Foreskin keratinocyte (primary cell): ENCODE measurements at places on chromosomes 1 and 21. TPM values are rescaled to one million over a fixed set of nuclear protein-coding genes. Genes with fewer than 3 reads are reported as not detected.

Gene RRAGC
- total RNA-seq = 25.8 and 27.4 TPM in 2 replicates

Gene RGS8
- total RNA-seq = not detected in 2 replicates

Gene CDA
- total RNA-seq = 23.6 and 59.1 TPM in 2 replicates

GRCh38 chr1:111142356-111142975, 2.4 kb downstream of the CEPT1 start:
- DNase-seq = no peak

GRCh38 chr1:32758795-32759430, 56.3 kb upstream of the SYNC start:
- no peak for DNase-seq

DNA sequence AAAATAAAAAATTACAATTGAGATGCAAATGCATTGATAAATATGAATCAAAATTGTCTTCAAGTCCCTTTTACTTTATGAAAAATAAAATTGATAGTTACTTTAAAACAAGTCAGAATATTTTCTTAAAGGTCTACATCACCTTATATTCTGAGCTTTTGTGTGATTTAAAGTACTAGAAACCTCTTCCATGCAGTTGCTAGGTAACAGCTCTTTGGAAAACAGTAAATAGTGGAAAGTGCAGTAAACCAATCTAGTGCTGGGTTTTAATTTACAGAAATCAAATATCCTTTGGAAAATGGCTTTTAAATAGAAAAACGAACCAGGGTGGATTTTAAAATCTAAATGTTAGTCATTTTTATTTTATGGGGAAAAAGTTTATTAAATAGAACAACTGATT, 227.9 kb downstream of the KCNT2 start:
- no peak for DNase-seq

- no peak for DNase-seq
These were observed 32.8 kb downstream of the GJA4 start for GRCh38 chr1:34825455-34826091.

DNA sequence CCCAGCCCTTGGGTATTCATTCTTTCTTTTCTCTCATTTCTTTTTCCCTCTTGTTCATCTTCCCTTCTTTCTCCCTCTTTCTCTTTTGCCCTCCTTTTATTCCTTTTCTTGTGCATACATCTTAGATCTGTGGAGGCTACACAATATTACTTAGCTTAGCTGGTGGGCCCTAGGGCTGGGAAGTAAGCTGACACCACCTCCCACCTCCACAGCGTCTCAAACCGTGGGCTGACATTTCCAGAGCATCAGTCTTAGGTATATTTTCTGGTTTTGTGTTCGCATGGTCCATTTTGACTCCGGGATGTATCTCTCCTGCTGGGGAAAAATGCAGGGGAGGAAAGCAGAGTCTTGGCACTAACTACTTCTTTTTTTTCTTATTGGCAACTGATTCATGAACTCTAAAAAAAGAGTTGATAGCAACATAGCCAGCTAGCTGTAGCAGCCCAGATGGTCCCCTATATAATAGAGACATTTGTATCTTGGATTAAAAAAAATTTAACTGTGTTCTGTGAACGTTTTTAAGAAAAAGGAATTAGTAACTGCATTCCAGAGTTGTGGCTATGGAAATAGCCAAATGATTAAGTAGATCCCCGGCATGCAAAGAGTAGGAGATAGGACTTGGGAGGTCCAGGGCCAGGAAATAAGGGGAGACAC, 15.5 kb downstream of the CNIH3 start:
- DNase-seq = no peak

GRCh38 chr1:978835-979743, 2.8 kb downstream of the PERM1 start:
- no peak for DNase-seq

DNA sequence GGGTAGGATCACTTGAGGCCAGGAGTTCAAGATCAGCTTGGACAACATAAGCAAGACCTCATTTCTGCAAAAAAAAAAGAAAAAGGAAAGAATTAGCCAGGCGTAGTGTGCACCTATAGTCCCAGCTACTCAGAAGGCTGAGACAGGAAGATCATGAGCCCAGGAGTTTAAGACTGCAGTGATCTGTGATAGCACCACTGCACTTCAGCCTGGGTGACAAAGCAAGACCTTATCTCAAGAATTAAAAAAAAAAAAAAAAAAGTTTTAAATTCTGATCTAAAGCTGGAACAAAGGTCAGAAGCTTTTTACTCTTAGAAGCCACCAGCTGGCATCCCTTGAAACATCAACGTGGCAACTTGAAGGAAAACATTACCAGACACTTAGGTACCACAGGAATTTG, 45.3 kb downstream of the HENMT1 start:
- DNase-seq = no peak

- no peak for DNase-seq
These were observed 248.4 kb downstream of the PRDM2 start for GRCh38 chr1:13948396-13948795.

DNA sequence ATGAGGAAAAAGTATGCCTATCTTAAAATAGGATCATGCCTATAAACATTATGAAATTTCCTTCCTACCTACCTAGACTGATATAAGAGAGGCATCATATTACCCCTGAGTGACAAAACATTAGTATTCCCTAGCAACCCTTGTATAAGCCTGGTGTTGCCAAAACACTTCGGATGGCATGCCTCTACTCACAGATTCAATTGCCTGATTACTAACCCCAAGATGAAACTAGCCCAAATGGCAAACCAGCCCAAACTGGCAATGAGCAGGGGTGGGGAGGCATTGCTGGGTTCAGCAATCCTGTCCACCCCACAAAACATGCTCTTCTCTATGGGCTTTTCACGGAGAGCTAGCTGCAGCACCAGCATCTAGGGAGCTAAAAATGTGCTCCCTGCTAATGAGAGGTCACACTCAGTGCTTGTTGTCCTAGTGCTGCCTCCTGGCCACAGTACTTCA, 13.9 kb downstream of the PALMD start:
- DNase-seq = peak; percentile 89

DNA sequence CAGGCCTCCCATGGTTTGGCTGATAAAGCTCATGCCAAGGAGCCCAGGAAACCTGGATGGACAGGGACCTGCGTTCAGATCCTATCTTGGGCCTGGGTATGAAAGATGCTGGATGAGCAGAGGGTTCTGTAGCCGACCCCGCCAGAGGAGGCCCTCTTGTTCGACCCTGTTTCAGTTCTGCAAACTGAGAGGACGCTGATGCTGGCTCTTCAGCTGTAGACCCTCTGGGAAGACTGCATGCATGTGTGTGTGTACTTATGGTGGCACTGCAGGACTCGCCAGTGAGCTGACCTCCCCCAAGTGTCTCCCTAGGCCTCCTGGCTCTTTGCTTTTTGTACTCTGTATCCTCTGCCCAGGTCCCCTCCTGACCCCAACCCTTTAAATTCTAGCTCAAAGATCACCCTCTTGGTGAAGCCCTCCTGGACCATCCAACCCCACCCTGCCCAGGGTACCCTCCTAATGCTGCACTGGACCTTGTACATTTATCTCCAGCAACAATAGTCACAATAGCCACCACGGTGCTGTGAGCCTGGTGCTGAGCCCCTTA, 1.6 kb downstream of the EPS8L3 start:
- no peak for DNase-seq

DNA sequence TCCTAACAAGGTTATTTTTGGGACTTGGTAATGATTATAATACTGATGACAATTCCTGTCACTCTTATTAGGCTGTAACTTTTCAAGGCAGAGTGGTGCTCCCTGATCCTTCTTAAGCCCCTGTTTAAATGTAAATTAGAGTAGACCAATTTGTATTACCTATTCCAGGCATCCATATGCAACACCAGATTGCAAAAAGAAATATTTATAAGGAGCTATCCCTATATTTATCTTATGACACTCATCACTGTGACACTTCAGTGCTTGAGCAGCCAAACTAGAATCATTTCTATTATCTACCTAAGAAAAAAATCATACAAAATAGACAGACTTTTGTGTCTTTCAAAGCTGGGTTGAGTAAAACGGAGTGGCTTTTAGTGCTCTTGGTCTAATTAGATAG, 462.7 kb downstream of the ADGRL2 start:
- no peak for DNase-seq

DNA sequence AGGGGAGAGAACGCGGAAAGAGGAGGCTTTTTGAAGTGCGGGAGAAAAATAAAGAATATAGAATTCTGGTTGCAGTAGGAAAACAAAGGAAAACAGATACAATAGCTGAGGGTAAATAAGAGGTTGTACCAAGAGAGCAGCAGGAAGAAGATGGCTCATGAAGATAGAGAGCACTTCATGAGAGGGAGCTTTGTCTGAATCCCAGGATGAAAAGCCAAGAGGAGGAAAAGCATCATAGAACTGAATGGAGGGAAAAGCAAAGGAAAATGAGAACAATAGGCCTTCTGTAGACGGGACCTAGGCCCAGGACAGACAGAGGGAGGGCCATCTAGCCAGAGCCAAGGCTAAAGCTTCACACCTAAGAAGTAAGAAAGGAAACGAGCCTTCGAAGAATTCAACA, 49.5 kb downstream of the ATP6V1G3 start:
- DNase-seq = no peak
